ENCODE measurements at places on chromosomes 1 and 21. TPM values are rescaled to one million over a fixed set of nuclear protein-coding genes. Genes with fewer than 3 reads are reported as not detected.

The SYT11 gene
- 1.3 TPM for total RNA-seq

The CD2 gene
- not detected for total RNA-seq

The PTGER3 gene
- total RNA-seq: 7.1 TPM

The SMPDL3B gene
- 0.28 TPM for total RNA-seq

The CA6 gene
- total RNA-seq: not detected

The CLEC20A gene
- not detected for total RNA-seq

The FMO4 gene
- total RNA-seq: 2.6 TPM

The LORICRIN gene
- total RNA-seq: not detected

The INAVA gene
- 4.9 TPM for total RNA-seq

The ACTA1 gene
- 0.92 TPM for total RNA-seq

The ZNF672 gene
- total RNA-seq: 27.9 TPM

The LCE1E gene
- not detected for total RNA-seq

The NIBAN1 gene
- total RNA-seq: 15.7 TPM

The DISC1 gene
- total RNA-seq: 4.7 TPM

The KRTAP6-3 gene
- total RNA-seq: 0.68 TPM

The EPHA2 gene
- total RNA-seq: 15.2 TPM

The CCDC185 gene
- 0.45 TPM for total RNA-seq

The FAM167B gene
- total RNA-seq: 12.0 TPM

The PRDM15 gene
- total RNA-seq: 3.4 TPM
